Activated T-cell treated with anti-CD3 and anti-CD28 coated beads, Interleukin-2, amount 50 U/mL, for 72 hours (primary cell): ENCODE measurements at places on chromosomes 12 and 14.

DNA sequence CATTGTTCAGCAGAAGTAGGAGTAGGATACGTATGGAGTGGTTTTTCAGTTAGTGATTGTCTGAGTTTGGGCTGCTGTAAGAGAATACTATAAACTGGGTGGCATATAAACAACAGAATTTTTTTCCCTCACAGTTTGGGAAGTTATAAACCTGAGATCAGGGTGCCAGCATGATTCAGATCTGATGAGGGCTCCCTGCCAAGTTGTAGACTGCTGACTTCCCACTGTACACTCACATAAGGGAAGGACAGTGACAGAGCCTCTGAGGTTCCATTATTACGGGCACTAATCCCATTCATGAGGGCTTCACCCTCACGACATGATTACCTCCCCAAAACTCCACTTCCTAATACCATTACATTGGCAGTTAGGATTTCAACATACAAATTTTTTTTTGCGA, 50.7 kb downstream of the ACSM4 start:
- DNase-seq: no peak

DNA sequence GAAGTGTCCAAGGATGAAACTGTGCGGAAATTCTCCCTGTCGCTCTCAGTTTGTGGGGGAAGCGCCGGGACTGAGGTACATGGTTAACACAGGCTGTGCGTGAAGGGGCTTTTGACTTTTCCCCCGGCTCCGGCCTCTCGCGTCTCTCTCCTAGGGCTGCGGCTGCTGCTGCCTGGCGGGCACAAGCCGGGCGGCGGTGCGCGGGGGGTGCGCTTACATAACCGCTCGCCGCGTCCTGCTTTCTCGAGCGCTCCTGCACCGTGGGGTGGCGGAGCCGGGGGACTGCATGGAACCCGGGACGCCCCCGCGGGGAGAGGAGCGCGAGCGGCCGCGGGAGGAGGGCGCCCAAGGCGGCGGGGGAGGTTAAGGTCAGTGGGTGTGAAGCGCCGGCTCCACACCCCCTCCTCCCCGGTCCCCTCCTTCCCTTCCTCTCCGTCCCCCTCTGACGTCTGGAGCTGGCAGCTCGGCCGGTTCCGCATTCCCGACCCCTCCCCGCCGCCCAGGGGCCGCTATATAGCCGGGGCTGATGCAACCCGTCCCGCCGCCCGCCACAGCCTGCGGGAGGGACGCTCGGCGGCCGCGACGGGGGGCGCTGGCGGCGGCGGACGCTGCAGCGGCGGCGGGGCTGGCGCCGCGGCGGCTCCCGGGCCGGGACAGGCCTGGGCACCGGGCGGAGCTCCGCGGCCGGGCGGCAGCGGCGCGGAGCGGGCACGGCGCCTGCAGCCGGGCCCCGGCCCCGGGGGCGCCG, at the start of gene JDP2:
Gene JDP2, plus strand, starts transcription at position 541 of the 748 bp plus-strand sequence. CDS start 9,899 bp downstream, outside the sequence.
- DNase-seq: peak; percentile 66

DNA sequence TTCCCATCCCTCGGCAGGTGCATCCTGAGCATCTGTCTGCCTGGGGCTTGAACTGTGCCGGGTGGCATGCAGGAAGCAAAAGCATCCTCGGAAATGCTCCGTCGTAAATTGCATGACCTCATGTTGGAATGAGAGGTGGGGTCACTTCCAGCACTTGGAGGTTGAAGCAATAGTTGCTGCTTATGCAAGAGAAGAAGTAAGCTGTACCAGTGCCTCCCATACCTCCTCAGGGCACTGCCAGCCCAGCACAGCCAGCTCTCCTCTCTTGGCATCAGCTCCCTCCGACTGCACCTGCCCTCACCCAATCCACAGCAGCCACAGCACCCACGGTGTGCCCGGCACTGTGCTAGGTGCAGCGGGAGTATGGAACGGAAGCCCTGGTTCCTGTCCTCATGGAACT, 11.5 kb downstream of the TEAD4 start:
- DNase-seq: no peak

DNA sequence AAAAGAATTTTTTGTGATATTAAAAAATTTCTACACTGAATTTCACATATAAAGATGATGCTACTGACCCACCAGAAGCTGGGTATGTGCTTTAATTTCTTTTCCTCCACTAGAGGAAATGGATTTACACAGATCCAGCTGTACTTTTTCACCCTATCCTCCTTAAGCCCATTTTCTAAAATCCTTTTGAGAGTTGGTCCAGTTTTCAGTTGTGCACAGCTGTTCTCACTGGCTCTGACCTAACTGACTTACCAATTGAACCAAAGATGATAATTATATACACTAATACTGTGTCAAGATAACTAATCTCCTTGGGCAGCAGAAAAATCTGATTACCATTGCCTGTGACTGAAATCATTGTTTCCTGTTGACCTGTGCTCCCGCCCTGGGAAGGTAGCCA, 108.5 kb downstream of the ZFC3H1 start:
- no peak for DNase-seq

DNA sequence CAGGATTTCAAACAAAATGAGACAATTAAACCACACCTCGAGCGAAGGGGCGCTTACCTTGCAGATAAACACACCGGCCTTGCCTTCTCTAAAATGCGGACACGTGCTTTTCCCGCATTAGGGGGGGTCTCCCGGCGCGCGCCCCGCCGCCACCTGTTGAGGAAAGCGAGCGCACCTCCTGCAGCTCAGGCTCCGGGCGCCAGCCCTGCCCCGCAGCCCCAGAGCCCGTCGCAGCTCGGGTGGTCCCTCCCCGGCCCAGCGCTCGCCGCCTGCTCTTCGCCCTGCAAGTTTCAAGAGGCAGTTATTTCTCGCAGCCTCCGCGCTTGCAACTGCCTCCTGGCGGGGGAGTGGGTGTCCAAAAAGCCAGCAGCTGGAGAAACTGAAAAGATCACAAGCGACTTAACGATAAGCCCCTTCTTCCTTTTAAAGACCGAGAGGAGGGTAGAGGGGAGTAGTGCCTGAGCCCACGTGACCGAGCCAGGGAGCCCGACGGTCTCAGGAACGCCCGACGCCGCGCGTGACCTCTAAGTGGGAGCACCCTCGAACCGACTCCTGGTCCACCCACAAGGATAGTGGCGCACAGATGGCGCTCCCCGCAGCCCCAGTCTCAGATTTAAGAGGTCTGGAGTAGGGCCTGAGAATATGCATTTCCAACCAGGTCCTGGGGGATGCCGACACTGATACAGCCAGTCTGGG, at the start of gene ESR2:
Gene ESR2, minus strand, starts transcription at position 396 of the 696 bp plus-strand sequence. CDS start 11,386 bp downstream, outside the sequence.
- peak; percentile 32 for DNase-seq

DNA sequence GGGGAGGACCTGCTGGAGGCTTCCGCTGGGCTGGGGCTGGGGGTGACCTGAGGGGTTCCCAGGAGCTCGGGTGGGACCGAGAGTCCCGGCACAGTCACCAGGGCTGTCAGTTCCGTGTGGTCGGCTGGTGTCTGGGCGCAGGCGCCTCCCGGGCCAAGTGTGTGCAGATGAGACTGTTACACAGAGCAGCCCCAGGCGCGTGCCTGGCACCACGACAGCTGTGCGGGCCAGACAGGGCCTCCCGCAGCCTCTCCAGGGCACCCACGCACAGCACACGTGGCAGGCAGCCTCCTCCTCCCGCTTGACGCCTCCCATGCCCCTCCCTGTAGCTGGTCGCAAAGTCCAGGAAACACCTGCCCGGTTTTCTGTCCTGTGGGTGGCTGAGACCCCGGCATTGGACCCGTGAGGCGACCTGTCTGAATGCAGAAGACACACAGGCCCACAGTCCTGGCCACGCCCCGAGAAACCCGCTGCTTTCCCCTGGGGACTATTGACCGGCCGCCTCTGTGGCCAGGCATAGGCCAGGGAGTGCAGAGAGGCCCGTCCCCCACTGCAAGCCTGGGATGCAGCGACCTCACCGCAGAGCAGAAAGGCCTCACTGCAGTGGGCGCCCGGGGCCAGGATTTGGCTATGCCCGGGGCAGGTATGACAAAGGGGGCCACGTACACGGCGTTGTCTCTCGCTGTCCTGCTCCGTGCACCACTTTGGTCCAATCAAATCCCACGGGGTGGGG, 12.1 kb upstream of the GALNT9 start:
- no peak for DNase-seq

DNA sequence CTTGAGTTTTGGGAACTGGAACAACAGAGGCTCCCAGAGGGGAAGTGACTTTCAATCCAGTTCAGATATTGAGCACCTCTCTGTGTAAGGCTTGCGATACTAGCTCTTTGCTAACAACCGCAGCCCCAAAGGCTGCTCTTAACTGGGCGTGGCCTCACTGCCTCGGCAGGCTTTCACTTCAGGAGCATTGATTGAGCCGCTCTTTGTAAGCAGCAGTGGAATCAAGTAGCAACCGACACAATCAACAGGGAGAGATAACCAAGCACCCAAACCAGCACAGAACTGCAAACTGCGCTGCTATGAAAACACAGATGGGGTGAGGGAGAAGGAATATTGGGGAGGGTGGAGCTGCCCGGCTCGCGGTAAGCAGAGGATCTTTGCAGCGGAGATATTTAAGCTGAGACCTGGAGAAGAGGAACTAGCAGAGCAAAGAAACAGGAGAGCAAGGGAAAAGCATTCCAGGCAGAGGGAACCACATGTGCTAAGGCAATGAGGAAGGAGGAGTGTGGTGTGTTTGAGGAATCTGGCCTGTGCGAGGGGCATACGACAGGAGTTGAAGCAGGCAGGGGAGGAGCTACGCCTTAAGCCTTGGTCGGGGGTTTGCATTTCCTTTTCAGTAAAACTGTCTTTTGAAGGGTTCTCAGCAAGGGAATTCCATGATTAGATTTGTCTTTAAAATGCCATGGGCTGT, 17.3 kb upstream of the YY1 start:
- peak; percentile 75 for DNase-seq
